ENCODE measurements at places on chromosomes 7 and 10.

GRCh38 chr10:100401631-100402328, 54.7 kb downstream of the SCD start:
- no peak for DNase-seq

GRCh38 chr10:108568824-108569223, 1354.5 kb downstream of the XPNPEP1 start:
- no peak for DNase-seq

DNA sequence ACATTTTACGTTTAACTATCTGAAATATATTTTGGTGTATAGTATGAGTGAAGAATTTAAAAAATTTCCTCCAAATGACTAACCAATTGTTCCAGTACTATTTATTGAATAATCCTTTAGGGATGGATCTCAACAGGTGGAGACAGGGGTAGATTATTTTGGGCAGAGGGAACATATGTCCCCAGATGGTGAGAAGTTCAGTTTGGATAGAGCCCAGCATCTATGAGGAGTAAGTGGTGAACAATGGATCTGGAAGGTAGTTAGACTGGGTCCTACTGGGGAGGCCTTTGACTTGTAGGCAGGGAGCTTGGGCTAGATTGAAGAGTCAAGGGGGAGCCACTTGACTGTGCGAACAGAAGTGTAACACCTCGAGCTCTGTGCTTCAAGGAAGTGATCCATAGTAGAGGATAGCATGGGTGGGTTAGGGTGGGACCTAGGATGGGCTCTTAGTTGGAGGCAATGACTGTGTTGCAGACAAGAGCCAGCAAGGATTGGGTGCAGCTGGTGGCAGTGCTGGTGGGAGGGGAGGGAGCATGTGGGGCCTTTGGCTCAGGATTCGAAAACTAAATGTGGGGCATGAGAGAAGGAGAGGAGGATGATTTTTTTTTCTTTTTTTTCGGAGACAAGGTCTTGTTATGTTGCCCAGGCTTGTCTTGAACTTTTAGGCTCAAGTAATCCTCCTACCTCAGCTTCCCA, 3.9 kb upstream of the PURB start:
- DNase-seq: no peak

GRCh38 chr10:94138391-94138790, 144.7 kb downstream of the PLCE1 start:
- DNase-seq: no peak

DNA sequence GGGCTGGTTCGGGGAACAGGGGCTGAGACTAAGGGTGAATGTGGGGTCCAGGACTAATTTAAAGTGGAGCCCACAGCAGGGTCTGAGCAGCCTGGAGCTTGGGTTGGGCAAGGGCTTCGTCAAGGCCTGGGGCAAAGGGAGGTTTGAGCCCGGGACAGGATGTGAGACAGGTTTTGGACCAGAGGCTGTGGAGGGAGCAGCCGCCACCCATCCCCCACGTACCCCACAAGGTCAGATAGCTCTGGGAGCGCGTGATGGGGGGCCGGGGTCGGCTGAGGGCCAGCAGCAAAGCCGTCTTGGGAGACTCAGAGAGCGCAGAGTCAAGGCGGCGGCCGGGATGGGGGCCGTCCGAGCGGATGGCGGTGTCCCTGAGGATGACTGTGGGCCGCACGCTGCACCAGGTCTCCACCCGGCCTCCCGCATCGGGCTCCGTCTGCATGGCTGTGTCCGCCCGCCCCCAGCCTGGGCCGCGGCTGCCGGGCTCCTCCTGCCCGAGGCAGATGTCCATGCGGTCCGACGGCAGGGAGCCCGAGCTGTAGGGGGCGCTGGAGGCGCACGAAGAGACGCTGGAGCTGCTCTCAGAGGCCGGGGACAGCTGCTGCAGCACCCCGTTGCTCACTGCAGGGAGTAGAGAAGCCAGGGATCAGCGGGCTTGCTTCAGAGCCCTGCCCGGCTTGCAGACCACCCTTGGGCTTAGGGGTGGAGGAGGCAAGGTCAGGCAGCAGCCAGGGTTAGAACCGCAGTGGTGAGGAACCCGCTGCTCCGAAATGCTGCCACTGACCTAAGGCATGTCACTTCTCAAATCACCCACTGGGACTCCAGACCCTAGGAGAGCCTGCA, 12.1 kb downstream of the PDZD7 start:
- DNase-seq: peak; percentile 27

DNA sequence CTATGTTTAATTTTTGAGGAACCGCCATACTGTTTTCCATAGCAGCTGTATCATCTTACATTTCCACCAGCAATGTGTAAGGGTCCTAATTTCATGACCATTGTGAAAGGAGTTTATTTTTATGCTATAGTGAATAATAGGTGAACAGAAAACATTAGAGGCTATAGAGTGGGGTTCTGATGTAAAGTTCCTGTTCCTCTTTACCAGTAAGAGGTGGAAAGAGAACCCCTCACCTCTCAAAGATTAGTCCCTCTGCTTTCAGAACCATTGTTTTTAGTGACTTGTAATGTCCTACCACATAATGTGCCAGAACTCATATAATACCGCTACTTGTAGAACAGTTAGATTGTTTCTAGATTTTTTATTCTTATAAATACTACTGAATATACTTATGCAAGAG, 34.2 kb downstream of the SUFU start:
- DNase-seq: no peak

DNA sequence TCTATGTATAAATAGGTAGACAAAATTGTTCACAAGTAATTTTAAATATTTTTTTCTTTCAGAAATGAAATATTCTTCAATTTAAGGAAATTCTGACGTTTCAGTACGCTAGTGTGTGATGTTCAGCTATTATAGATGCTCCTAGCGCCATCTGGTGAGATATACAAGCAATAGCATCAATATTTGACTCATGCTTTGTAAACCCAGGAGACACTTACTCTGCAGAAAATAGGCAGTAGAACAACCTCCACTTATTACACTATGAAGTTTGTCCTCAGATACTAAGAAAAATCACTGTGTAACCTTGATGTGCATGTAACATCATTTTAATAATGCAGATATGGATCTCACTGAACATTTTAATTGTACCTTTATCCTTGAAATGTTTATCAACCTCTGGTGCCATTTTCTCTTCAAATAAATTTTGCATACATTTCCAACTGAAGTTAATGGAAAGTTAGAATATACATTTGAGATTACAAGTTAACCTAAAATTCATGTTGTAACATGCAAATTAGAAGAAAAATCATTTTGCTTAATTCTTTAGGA, 151.5 kb upstream of the FAM3C start:
- peak; percentile 55 for DNase-seq

GRCh38 chr10:102399217-102400021, 3.9 kb downstream of the NFKB2 start:
- DNase-seq: peak; percentile 61

DNA sequence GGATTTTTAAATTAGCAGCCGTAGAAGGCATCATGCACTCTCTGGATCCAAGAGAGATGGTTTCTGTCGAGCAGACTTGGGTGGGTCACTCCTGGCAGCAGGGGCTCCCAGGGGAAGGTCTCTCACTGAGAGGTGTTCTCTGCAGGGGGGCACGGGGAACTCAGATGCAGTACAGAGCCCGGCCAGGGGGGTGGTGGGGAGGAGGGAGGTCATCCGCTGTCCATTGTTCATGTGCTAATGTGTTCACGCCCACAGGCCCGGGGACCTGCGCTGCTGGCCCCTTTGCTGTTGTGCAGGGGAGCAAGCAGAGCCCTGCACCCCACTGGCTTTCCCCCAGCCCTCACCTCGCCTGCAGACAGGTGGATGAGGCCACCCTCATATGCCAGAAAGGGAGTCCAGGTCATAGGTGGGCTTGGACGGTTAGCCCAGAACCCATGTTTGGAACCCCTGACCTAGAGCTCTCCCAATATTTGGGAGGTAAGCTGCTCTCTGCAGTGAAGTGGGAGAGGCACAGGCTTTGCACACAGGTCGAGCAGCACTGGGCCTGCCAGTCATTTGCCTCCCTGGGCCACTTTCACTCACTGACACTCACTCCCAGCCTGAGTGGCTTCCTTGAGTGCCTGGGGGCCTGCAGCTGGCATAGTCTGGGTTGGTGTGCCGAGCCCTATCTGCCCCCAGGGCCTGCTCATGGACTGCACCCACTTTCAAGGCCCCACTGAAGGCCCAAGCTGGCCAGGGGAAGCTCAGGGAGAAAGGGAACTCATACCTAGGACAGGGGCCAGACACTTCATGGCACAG, 12.6 kb upstream of the TBRG4 start:
- DNase-seq: no peak

DNA sequence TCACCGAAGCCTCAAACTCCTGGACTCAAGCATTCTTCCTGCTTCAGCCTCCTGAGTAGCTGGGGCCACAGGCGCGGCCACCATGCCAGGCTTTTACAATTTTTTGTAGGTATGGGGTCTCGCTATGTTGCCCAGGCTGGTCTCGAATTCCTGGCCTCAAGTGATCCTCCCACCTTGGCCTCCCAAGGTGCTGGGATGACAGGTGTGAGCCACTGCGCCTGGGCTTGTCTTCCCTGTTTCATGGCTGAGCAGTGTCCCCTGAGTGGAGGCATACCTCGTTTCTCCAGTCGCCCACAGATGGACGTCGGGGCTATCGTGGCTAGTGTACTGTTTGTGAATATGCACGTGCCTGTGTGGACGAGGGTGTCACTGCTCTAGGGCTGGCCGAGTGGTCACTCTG, 11.3 kb downstream of the INPP5A start:
- no peak for DNase-seq

GRCh38 chr10:86149257-86149656, 217.3 kb downstream of the GRID1 start:
- DNase-seq: no peak

DNA sequence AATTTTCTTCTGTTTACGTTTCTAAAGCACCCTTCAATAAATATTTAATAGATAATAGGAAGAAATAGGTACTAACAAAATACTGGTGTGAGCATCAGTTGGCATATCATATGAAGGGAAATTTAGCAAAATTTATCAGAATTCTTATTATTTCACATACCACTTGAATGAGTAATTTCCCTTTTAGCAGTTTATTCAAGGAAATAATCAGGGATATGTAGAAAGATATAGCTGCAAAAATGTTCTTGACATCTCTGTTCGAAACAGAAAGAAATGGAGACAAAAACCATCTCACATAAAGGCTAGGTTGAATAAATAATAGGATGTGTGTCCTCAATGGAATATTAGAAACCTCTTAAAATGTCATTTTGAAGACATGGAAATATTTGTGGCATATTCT, 35.8 kb upstream of the PIP4K2A start:
- DNase-seq: no peak

DNA sequence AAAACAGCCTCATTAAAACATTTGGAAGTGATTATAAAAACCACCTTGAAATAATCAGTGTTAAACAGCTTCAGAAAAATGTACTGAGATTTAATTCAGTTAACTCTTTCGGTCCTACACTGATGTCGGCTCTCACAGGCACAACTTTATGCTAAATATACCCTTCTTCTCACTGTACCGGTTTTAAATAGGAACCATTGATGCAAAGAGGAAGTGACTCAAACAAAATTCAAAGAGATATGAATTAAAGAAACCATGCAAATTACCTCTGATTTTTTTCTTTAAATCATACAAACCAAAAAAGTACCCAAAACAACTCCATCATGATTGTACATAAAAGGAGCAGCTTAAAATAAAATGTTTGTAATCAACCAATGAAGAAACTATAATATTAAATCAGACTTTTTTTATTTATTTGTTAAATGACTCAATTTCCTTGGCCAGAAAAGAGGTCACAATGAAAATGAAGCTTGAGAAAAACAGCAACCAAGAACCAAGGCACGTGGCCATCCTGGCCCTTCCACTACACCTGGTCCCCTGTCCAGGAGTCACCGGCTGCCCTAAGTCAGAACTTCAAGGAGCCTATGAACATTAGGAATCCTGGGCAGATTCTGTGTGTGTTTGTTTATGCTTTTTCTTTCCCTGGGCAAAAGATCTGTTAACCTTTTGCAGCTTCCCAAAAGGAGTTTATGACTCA, 73.0 kb upstream of the CABCOCO1 start:
- DNase-seq: no peak

DNA sequence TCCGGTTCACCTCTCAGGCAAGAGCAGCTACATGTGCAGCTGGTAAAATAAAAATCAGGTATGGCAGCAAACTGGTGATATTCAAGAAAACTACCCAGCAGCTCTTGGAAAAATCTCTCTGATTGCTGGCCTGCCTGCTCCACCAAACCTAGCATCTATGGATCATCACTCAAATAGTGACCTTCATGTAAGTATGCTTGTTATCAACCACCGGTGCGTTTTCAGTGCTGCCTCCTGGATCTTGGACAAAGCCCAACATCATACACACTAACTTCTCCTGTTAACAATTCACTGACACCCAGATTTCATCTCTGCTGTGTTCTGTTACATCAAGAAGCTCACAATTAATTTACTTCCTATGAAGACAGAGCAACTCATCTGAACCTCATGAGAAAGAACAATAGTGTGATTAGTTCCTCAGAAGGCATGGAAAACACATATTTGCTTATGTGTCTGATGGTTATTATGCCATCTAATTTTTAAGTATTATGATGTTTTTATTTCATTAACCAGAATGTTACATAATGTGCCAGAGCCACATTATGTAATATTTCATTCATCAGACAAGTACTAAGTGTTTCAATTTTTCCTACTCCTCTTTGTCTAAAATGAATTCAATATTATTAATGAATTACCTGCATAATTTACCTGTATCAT, 8.8 kb downstream of the CDK6 start:
- DNase-seq: no peak

DNA sequence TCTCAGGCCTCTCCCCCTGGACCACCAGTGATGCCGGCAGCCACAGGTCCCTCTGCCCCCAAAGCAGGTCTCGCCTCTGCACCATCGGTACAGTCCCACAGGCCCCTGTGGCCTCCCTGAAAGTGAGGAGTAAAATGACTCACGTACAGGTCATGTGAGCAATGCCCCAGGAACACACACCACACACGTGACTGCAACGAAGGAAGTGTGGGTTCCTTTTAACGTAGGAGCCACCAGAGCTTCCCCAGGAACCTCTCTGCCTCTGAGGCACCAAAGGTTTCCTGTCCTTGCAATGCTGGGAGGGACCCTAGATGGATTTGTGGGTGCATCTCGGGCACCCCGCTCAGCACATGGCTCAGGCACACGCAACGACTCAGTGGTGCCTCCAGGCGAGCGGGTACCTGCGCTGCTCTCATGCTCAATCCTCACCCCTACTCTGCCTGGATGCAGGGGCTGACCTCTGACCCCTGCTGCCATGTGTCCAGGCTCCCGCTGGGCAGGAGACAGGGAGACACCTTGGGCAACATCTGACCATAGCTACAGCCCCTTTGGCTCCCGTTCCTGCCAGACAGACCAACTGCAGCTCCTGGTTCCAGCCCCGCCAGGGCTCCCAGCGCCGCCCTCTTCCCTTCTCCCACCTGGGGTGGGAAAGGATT, 120.7 kb downstream of the PRKAG2 start:
- DNase-seq: no peak

GRCh38 chr10:96125142-96125515, 5.0 kb upstream of the ZNF518A start:
- DNase-seq: no peak

Data from DMS79 treated with DMSO at 0.1 percent for 48 hours (cell line).